Liver (tissue), 10 donors: ENCODE measurements at places on chromosomes 5 and 9.

GRCh38 chr9:136910901-136911245 is 24.6 kb downstream of the TRAF2 start:
- DNase-seq, result no peak

DNA sequence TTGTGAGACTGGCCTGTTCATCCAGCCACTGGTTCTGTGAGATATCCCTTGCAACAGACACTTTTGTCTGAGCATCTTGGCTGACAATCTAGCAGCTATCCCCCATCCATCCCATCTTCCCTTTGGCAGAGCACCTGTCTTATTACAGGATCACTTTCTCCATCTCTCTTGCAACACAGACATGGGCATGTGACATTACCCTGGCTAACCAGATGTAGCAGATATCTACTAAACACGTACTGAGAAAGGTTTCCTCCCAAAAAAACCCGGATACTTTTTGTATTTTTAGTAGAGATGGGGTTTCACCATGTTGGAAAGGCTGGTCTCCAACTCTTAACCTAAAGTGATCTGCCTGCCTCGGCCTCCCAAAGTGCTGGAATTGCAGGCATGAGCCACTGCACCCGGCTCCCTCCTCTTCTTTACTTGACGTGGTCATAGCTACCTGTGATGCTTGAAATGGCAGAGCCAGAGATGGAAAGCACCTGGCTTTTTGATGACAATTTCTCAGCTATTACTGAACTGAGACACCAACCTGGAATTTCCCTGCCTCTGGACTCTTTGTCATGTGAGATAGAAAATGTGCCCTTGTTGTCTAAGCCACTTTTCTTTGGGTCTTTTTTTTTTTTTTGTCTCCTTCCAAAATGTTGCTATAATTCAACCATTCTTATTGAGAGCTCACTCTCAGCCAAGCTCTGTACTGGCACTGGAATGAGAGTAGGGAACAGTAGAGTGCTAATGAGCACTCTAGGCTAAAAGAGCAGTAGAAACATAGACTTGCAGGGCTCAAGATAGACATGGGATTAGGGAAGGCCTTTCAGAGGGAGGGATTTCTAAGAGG is 32.6 kb downstream of the FNBP1 start:
- no peak for DNase-seq

- no peak for DNase-seq
Observed at GRCh38 chr5:42400474-42400873, 22.8 kb upstream of the GHR start.

DNA sequence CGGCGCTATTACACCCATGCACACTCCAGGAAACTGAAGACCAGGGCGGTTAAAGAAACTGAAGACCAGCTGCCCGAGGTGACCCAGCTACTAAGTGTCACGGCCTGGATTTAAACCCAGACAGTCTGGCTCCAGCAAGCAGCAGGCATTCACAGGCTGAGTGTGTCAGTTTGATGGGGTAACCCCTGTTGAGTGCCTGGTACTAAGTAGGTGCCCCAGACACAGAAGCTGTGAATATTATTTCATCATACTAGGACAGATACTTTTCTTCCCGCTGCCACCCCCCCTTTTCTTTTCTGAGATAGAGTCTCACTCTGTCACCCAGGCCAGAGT is 7.3 kb downstream of the ENG start:
- no peak for DNase-seq

- DNase-seq, result no peak
Observed at GRCh38 chr5:15037247-15037908, 165.8 kb upstream of the ANKH start.

GRCh38 chr9:105969636-105970035 is 275.3 kb downstream of the TMEM38B start:
- DNase-seq, result no peak

DNA sequence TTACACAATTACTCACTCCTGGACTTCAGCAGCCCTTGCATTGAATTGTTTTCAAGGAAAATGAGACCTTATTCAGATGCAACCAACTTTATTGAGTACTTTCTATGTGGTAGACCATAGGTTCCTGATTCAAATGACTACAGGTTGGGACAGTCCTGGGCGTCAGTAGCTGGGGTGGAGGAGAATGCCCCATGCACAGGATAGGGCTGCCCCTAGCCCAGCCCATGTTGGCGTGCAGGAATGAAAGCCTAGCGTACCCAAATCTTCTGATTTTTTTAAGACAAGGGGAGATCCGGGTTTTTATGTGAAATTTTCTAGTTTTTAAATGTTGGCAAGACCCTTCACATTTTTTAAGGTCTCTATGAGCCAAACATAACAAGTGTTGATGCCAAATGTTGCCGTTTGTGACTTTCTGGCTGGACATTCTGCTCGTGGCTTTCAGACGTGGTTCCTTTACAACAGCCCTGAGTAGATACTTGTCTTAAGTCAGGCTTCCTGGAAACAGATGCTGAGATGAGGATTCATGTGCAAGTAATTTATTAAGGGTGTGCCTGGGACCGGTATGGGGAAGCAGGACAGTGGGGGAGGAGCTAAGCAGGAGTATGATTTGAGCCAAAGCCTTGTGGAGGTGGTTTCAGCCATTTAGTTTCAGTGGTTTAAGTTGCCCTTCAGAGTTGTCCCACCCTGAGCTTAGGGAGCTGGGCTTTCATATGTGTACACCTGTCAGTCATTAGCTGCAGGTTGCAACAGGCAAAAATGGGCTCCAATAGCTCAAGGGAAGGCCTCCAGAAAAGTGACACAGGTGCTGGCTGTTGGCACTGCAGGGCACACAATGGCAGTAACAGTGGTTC is 154.1 kb downstream of the NTRK2 start:
- no peak for DNase-seq

GRCh38 chr5:100860407-100860806 is 42.7 kb downstream of the ST8SIA4 start:
- DNase-seq, result no peak

- DNase-seq, result no peak
Observed at GRCh38 chr5:95261437-95262175, 23.3 kb downstream of the MCTP1 start.
